ENCODE measurements at places on chromosomes 7 and 10.

DNA sequence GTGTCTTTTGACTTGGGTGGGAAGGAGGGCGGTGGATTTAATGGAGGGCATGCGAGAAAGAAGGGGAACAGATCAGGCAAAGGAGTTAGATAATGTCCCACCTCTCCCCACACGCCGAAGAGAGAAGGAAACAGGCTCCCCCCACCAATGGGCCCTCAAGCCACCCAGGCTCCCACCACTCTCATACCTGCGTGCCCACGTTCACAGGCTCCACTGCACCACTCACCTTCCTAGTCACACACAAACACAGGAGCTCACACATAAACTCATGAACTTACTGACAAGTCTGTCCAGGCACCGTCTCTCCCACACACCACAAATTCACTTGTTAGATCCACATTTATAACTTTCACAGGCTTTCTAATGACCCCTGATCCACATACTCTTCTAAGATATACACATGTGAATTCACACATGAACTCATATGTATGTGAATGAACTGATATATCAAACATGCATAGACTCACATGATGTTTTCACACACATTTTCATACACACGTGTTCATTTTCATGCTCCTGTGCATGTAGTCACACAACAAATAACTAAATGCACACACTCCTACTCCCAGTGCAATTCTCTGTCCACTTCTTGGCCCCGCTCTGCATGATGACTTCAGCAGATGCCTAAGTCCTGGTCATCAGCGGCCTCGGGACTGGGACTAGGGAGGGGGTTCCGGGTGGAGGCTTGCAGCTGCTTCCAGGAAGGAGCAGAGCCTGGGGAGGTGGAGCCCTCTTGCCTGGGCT lies 1.5 kb downstream of the LZTS2 start:
- no peak for DNase-seq

DNA sequence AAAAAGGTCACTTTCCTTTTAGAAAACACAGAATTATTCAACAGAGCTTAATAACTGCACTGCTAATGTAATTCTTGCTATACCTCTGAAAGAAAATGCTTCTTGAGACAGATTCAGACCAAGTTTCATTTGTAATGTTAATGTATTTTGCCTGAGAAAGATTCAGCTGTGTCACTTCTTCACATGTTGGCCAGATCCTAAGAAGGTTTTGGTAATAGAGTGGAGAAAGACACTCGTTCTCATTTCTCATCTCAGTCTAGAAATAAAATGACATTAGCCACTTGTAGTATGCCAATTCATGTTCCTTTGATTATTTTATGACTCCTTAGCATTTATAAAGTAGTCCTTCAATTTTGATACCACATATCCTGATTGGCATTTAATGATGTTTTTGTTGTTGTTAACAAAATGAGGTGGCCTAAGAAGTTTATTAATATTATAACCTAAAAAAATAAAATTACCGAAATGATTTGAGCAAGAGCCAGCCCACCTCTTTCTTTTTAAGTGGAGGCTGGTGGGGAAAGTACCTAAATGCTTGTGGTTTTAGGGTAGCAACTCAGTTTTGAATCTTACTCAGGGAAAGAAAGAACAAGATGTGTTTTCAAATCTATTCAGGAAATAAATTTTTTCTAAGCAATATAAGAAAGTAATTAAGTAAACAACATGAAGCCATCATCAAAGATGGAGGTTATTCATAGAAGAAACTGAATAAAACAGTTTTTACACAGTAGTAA lies 16.4 kb upstream of the ELAPOR2 start:
- DNase-seq: no peak

- DNase-seq: no peak
Measured at GRCh38 chr10:126214021-126214420, 174.3 kb downstream of the ADAM12 start.

DNA sequence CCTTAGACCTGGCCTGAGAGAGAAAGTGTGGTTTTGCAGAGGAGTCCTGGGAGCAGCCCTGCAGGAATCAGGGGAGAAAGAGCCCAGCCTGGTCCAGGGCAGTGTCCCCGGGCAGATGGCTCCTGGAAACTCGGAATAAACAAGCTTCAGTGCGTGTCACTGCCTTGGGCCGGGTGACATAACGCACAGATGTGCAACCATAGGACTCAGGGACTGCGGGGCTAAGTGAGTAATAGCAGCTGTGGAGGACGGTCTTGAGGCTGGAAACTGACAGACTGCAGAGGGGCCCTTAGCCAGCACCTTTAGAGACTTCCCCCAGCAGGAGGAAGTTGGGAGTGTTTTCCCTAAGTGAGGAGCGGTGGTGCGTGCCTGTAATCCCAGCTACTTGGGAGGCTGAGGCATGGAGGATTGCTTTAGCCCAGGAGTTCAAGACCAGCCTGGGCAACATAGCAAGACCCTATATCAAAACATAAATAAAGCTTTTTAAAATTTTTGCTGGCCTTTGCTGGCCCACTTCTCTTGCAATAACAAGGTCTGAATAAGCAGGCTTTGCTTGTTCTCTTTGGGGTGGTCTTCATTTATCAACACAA lies 5.3 kb upstream of the CLIP2 start:
- no peak for DNase-seq

GRCh38 chr10:121522831-121523230 lies 75.4 kb downstream of the FGFR2 start:
- no peak for DNase-seq

All from NCI-H446 treated with DMSO at 0.1 percent for 48 hours (cell line).